Activated naive CD4-positive, alpha-beta T cell (primary cell): ENCODE measurements at places on chromosomes 12 and 14.
A peak's percentile ranks its signal among the peaks of the same experiment; 100 is the strongest.

- DNase-seq, result no peak
Measured at GRCh38 chr14:20659336-20659735, 17.8 kb upstream of the OR6S1 start.

DNA sequence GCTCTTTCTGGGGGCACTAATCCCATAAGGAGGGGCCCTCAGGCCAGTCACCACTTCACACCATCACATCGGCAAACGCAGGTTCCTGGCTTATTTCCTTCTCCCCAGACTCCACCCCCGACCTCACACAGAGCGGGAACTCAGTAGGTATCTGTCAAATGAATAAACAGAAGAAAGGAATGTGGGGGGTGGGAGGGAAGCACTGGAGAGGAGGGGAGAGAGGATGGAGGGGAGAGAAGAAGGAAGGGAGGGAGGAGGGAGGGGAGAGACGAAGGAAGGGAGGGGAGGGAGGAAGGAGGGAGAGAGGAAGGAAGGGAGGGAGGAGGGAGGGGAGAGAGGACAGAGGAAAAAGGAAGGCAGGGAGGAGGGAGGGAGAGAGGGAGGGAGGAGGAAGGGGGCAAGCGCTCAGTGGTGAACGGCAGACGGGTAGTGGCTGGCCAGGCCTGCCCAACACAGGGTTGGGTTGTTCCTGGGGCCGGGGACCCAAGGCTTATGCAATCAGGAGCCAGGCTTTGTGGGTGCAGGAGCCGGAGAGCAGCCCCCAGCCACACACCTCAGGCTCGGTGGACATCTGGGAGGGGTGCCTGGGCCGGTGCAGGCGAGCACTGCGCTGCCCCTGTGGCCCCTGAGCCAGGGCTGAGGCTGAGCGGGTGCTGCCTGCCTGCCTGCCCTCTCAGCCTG, 52.6 kb upstream of the FBRSL1 start:
- DNase-seq, result no peak

GRCh38 chr12:23446746-23447145, 502.7 kb downstream of the SOX5 start:
- no peak for DNase-seq

DNA sequence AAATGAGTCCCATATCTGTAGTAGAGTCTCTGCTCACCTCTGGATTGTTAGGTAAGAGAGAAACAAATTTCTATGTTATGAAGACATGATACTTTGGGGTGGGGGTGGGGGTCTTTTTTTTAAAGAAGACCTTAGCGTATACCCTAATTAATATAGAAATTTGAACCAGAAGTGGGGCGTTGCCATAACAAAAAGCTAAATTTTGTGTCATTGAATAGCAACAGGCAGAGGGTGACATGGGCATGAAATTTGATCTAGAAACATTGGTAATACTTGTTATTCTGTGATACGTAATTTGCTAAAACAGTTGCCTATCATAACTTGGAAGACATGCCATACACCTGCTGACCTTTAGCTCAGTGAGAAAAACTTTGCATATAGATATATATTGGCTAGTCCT, 92.3 kb upstream of the SLC38A2 start:
- no peak for DNase-seq

GRCh38 chr12:93892423-93893268, 215.5 kb downstream of the CRADD start:
- DNase-seq, result no peak

GRCh38 chr12:12683725-12684124, 12.3 kb downstream of the GPR19 start:
- no peak for DNase-seq

DNA sequence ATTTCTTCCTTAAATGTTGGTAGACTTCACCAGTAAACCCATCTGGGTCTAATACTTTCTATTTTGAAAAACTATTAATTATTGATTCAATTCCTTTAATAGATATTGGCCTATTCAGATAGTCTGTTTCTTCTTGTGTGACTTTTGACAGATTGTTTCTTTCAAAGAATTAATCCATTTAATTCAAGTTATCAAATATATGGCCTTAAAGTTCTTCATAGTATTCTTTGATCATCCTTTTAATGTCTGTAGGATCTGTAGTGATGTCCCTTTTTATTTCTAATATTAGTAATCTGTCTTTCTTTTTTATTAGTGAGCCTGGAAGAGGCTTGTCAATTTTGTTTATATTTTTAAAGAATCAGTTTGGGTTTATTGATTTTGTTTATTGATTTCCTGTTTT, 190.0 kb downstream of the SLC38A4 start:
- DNase-seq, result no peak

GRCh38 chr12:13812168-13812567, 169.2 kb downstream of the GRIN2B start:
- DNase-seq, result no peak

GRCh38 chr14:34872822-34873588, 2.2 kb downstream of the BAZ1A start:
- no peak for DNase-seq

DNA sequence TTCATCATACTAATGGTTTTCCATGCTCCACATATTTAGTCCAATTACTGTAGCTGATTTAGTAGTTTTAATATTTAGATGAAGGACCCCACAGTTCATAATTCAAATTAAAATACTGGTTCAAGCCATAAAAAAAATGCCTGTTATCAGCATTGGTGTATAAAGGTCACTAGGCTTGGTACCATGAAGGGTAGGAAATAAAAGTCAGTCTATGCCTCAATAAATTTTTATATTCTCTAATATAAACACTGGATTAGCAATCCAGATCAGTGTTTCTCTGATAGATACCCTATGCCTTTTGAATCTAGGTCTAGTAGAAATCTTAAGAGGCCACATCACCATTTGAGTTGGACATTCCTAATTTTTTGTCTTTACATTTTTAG, 163.2 kb upstream of the HIF1A start:
- DNase-seq, result no peak

- DNase-seq, result no peak
Measured at GRCh38 chr12:49800421-49801140, 27.6 kb downstream of the NCKAP5L start.

DNA sequence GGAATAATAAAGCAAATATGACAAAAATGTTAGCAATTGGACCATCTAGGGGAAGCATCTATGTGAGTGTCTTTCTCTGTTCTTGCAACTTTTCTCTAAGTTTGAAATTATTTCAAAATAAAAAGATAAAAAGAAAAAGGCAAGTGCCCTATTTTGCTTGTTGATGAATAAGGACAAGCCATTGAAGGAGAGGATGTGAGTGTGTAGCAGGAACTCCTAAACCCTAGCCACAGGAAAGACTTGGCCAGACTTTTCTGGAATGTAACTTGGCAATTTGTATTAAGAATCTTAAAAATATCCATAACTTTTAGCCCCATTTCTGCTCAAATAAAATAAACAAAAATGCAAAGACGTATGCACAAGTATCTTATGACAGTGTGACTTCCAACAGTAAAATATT, 279.4 kb downstream of the CACNA1C start:
- no peak for DNase-seq

DNA sequence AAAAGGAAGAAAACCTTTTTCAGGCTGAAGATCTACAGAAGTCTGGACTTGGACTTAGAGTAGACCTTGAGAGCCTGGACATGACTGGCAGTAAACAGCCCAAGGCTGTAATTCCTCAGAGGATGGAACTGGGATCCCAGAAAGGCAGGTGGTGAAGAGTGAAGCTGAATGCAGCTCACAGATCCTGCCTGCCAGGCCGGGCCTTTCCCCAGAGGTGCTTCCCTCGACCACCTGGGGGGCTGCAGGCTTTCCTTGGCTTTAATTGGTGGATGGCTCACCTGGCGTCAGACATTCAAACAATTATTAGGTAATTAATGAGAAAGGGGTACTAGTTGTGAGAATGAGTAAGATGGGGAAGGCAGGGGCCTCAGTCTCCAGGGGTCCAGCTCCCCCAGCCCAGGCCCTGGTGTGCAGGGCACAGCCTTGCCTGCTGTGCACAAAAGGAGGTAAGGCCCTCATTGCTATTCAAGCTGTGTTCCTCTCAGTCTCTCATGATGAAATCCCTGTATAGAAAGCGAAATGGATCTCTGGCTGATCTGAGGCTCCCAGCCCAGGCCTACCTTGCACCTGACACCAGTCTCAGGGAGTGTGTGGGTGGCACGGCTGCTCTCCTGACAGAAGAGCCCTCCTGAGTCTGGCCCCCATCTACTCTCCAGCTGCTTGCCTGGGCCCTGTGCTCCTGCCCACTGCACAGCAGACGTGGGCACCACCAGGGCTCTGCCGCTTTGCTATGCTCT, 63.0 kb upstream of the TCL1A start:
- DNase-seq, result no peak

GRCh38 chr14:97703006-97703760, 906.0 kb downstream of the VRK1 start:
- DNase-seq, result no peak

GRCh38 chr14:93970965-93971634, 5.3 kb downstream of the ASB2 start:
- no peak for DNase-seq

- DNase-seq, result peak; percentile 33
Measured at GRCh38 chr12:52327052-52327829, 6.0 kb upstream of the KRT83 start.

DNA sequence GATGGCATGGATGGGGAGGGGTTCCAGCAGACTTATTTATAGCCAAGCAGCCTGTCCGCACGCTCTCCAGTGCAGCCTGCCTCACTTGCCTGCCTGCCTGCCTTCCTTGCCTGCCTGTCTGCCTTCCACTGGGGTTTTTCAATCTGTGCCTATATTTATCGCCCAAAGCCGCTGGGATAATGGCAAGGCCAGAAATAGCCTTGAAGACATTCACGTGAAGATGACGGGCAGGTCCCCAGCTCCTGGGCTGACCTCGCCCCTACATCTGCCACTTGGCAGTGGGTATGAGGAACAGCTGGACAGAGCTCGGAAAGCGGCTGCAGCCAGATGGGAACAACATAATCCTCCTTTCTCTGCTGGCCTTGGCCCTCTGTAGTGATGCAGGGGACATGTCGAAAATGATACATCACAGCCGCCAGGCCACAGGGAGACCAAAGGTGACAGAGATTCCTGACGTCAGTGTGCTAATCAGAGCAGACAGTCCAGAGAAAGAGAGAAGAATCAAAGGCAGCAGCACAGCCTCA, 53.3 kb downstream of the PITPNM2 start:
- no peak for DNase-seq

- no peak for DNase-seq
Measured at GRCh38 chr12:42221726-42222125, 16.3 kb downstream of the YAF2 start.

GRCh38 chr12:54225666-54226065, 36.9 kb upstream of the SMUG1 start:
- no peak for DNase-seq

- no peak for DNase-seq
Measured at GRCh38 chr14:104427131-104427851, 152.3 kb upstream of the C14orf180 start.

- no peak for DNase-seq
Measured at GRCh38 chr12:64663015-64663414, 52.7 kb downstream of the RASSF3 start.

GRCh38 chr14:103463851-103464250, 58.8 kb downstream of the CKB start:
- no peak for DNase-seq

GRCh38 chr14:89256283-89256682, 160.8 kb downstream of the FOXN3 start:
- DNase-seq, result no peak

DNA sequence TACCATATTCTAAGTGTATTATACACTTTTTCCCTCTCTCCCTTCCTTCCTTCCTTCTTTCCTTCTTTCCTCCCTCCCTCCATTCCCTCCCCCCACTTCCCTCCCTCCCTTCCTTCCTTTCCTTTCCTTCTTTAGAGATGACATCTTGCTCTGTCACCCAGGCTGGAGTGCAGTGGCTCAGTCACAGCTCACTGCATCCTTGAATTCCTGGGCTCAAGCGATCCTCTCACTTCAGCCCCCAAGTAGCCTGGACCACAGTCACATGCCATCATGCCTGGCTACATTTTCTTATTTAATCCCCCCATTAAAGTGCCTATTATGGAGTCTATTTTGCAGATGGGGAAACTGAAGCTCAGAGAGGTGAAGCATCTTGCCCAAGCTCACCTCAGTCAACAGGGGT, 55.0 kb downstream of the SVOP start:
- DNase-seq, result no peak
